ENCODE measurements at places on chromosomes 6 and 20.

DNA sequence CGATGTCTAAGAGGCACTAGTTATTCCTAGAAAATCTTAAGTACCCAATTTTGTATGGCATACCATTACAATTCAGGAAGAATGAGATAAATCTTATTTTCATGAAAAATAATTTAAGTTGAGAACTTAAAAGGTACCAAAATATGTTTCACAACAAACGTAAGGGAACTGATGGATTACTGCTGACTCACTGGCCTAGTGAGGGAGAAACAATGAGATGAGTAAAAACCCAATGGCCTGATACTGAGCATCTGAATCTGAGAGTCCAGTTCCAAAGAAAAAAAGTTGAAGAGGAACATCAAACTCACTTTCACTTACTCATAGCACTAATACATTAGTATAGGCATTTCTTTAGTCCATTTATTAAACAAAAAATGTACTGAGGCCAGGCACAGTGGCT lies 56.0 kb downstream of the MDN1 start:
- DNase-seq: peak; percentile 80

GRCh38 chr6:3841066-3841454 lies 8.1 kb upstream of the FAM50B start:
- peak; percentile 37 for DNase-seq

GRCh38 chr6:127457456-127458064 lies 1.6 kb downstream of the KIAA0408 start:
- peak; percentile 89 for DNase-seq

DNA sequence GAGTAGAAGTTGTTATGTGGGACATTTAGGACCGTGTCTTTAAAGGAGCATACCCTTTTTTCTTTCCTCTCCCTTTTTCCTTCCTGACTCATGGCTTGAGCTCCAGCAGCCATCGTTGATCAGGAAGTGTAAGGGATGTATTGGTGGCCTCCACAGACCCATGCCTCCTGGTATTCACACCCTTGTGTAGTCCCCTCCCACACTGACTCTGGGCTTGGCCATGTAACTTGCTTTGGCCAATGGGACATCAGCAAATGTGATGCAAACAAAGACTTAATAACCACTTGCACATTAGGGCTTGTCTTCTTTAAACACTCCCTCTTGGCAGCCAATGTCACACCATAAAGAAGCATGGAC lies 18.9 kb upstream of the SLC13A3 start:
- no peak for DNase-seq

DNA sequence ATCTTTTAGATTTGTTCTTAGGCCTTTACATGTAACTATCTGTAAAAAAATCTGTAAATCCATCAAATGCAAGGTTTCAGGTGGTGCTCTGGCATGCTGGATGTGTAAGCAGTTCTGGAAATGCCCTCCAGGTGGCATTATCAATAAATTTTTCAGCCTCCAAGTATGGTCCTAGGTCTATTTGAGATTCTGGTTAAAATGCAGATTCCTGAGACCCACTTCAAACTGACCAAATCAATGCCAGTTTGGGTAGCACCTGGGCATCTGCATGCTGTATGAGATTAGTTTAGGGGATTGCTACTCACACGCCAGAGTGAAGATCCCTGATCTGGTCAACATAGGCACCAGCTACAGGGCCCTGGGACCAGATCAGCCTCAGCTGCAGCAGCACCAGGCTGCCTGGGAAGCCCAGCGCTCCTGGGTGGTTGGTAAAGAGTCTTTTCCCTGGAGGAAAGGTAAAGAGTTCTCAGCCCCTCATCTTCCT lies 507.3 kb upstream of the CITED2 start:
- peak; percentile 55 for DNase-seq

DNA sequence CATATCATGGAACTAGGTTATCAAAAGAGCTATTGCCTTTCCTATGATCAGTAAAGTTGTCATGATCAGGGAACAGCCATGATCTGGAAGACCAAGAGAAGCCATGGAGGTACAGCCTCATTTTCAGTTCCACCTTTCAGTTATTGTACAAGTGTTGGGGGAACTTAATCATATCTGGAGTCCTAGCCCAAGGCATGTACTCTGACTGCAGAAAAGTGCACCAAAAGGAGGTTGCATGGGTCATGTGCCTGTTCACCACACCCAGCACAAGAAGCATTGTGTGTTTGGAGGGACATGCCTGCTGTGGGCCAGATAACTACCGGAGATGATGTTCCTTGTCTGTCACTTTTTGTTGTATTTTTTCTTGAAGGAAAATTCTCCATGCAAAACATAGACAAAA lies 185.8 kb upstream of the MAN1A1 start:
- DNase-seq: no peak

- DNase-seq: no peak
These were observed 68.5 kb downstream of the TRMT11 start for GRCh38 chr6:126054802-126055201.

GRCh38 chr6:130183271-130184222 lies 39.2 kb downstream of the SAMD3 start:
- no peak for DNase-seq

DNA sequence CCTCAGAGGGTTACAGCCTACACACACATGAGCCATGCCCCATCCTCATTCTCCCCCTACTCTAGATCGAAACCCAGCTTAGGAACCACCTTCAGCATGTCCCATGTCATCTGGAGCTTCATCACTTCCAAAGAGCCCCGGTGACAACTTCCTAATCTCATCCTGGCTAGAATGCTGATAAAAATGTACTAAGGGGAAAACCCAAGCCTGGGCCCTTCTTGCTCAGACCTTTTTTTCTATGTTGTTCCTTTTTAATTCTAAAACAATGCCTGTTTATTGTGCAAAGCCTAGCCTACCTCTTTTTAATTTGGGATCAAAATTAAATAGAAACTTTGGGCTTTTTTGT lies 44.1 kb upstream of the NT5E start:
- DNase-seq: no peak

GRCh38 chr6:137121401-137121997 lies 51.9 kb downstream of the IL22RA2 start:
- DNase-seq: no peak

DNA sequence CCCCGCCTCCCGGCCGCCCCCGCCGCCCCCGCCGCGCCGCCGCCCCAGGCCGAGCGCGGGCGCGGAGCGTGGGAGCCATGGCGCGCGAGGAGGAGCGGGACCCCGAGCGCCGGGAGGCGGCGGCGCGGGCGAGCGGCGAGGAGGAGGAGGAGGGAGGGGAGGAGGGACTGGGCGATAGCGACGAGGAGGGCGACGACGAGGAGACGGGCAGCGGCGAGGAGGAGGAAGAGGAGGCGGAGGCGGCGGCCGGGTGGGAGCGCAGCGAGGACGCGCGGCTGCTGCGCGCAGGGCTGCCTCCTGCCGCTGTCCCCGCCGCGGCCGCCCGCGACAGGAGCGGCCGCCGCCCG lies at the start of gene SLC24A3:
SLC24A3 (plus strand) TSS at position 174 of the 347 bp plus-strand sequence.
- DNase-seq: no peak

Measured in fibroblast of the aortic adventitia (primary cell).